ENCODE measurements at places on chromosomes 3 and 15.
A peak's percentile ranks its signal among the peaks of the same experiment; 100 is the strongest.

GRCh38 chr3:115164374-115165221 is 17.5 kb upstream of the ZBTB20 start:
- no peak for DNase-seq

DNA sequence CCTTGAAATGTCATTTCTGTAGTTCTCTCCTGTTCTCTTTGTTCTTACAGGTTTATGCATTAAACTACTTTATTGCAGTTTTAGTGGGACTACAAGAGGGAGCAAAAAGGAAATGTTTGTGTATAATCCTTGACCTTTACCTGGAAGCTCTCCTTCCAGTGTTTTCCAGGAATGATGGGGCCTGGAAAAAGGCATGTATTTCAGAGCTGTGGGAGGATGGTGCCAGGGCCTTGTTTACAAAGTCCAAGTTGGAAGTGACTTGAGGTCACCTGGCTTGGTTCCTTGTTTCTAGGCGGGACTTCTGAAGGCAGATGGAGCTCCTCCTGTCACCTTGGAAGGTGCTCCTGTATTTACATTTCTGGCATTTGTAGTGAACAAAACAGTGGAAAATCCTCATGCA is 15.1 kb downstream of the ACVR2B start:
- no peak for DNase-seq

DNA sequence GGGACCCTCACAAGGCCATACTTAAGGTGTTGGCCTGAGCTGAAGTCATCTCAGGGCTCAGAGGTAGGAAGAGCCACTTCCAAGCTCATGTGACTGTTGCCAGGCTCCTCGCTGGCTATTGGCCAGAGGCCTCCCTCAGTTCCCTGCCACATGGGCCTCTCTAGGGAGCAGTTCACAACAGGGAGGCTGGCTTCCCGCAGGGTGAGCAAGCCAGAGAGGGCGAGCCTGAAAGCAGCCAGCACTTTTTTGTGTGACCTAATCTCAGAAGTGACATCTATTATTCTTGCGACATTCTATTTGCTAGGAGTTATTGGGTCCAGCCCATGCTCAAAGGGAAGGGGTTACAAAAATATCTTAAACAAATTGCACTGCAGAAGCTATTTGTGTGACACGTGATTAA is 201.4 kb downstream of the SSR3 start:
- DNase-seq: no peak

GRCh38 chr15:77419836-77420609 is at the start of gene PEAK1:
PEAK1 (minus strand) TSS chr15:77420104; CDS start chr15:77181926, 238,178 bp downstream.
- DNase-seq: peak; percentile 99

DNA sequence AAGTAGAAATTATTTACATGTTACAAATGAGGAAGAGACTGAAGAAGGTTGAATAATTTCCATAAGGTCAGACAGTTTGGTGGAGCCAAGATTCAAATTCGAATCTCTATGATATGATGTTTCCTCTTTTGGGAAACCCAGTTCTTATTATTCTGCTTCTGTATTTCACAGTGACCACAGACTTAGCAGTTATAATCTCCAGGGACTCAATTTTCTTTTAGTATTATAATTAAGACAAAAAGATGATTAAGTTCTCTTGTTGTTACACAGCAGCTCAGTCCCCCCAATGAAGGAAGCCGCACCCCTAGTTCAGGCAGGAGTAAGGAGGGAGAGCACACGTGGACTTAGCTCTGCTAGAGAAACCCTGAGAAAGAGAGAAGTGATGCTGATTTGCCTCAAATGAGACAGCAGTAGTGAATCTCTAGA is 130.6 kb downstream of the CCNL1 start:
- DNase-seq: no peak

DNA sequence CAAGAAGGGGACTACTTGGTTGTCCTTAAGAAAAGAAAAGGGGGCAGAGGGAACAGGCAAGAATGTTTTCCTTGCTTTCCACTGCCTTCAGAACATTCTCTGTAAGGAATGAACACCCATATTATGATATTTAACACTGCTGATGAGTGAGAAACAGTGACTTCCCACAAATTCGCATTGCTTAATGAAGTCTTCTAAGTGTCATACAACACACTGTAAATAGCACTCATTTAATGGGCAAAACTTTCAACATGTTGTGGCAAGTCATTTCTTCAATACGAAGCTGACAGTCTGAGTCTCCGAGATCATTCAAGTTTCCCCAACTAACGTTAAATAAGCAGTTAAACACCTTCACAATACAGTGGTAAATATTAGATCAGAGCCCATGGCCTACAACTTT is 464.4 kb downstream of the SHQ1 start:
- peak; percentile 5 for DNase-seq

DNA sequence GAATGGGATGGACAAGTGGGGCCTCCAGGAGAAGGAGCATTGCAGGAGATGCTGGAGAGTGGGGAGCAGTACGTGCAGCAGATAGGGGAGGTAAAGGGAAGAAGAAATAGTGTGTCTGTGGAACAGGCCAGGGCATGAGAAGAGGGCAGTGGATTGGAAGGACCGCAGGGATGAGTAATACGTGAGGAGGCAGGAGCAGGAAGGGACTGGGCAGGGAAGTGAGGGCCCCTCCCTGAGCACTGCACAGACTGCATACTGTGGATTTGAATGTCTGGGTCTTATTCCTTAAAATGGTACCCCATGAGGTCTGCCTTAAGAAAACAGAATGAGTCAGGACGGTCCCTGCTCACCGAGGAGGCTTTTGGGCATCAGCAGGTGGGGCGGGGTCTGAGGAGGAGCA is 210.0 kb upstream of the NDN start:
- DNase-seq: no peak

DNA sequence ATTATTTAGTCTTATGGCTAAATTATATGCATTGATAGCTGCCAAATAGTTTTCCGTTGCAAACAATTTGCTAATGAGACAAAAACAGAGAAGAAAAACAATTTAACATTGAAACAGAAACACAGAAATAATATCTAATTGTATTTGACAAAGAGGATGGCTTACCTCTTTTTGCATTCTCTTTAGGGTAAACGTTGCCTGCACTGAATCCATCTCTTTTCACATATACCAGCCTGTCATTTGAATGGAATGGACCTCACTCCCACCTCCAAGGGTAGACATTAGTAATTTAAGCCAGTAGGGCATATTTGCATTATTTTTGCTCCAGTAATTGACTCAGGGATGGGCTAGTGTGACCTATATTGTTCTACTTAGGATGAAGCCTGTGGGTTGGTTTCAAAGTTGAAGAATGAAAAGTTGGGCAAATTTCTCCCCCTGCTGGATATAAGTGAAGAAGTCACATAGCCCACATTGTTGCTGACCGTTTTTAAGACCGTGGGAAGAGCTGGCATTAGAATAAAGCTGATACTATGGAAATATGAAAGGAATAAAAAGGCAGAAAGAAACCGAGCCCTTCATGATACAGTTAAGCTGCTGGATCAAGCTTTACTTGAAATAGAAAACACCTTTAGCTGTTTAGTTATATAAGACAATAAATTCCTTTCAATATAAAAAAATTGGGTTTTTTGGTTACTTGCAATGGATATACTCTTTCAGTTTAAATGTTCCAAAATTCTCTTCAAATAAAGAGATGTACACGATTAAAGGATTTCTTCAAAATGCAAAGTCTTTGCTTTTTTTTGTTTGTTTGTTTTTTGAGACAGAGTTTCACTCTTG is 26.9 kb downstream of the PIERCE2 start:
- DNase-seq: peak; percentile 42

- DNase-seq: no peak
Measured at GRCh38 chr15:76178296-76179000, 118.7 kb downstream of the TMEM266 start.

GRCh38 chr3:39469945-39470344 is 2.5 kb downstream of the MOBP start:
- no peak for DNase-seq

- DNase-seq: no peak
Measured at GRCh38 chr3:134211797-134212196, 38.9 kb downstream of the RYK start.

DNA sequence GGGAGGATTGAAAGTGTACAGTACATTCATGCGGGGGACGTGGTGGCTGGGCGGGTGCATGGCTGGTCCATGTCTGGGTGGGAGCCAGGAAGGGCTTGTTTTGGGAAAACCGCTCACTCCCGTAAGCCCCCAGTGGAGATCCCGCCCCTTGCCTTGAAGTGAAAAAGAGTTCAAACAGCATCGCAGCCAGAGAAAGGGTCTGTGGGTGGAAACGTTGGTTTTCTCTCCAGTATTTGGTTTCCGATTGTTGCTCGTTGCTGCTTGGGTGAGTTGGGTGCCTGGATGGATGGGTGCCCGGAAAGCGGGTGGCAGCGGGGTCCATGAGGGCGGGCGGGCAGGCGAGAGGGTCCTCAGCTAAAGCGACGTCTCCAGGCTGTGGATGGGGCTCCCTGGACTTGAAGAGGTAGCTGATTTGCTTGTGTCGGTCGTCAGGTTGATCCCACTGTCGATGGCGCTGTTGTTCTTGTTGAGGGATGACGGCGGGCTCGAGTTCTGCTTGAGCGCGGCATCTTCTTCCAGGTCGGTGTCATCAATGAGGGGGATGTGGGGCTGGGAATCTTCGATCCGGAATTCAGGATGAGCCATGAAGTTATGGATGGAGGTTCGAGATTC is 7.7 kb upstream of the SEC13 start:
- DNase-seq: no peak

DNA sequence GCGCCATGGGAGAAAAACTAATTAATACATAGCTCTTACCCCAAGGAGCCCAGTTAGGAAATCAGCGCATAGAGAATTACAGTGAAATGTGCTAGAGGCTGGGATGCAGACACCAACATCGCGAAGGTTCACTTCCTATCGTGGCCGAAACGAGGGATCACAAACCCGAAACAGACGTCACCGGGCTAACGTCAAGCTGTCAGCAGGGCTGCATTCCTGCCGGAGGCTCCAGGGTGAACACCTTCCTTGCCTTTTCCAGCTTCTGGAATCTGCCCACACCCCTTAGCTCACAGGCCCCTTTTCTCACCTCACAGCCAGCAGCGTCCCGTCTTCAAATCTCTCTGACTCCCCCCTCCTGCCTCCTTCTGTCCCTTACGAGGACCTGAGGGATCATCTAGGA is 13.0 kb downstream of the GP5 start:
- no peak for DNase-seq

- DNase-seq: no peak
Measured at GRCh38 chr3:117303443-117303842, 593.9 kb downstream of the TUSC7 start.

DNA sequence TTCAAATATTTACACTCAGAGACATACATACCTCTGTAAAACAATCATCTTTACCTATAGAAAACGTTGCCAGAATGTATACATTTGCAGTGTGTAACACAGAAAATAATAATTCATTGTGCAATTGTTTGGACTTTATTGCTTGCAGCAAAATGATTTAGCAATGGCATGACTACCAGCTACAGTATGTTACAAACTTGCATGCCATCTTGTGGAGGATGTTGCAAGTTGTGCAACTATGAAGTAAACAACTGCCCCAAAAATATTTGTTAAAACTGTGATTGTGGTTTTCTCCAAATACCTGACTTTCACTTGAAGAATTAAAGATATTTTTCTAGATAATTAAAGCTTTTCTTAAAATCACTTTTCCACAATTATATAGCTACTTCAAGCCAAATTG is 27.1 kb upstream of the C3orf49 start:
- DNase-seq: peak; percentile 36

GRCh38 chr3:195213639-195214315 is 57.2 kb downstream of the XXYLT1 start:
- no peak for DNase-seq

- peak; percentile 65 for DNase-seq
Measured at GRCh38 chr15:29756358-29757267, 65.7 kb downstream of the TJP1 start.

DNA sequence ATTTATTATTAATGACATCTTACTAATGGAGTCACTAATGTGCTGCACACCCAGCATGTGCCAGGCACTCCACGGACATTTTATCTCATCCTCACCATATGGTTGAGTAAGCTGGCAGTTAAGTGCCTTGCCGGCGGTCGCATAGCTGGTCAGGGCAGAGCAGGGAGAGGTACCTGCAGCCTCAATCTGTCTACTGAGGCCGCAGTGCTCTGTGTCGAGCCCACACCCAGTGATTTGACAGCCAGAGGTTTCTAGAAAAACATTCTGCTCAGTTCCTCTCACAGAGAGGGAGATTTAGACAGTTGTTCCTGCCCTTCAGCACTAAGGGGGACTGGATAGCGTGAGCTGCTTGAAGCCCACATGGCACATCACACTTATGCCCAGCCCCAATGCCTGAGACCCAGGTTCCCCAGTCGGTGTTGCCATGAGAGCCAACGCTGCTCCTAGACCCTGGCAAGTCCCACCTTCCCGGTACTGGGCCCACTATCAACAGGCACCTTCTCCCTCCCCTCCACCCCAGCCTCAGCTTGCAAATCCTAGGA is 2.6 kb downstream of the LIPC start:
- DNase-seq: no peak

GRCh38 chr3:11717768-11718636 is 74.3 kb upstream of the VGLL4 start:
- DNase-seq: peak; percentile 22

Measured in RWPE1 (cell line).